ENCODE measurements at places on chromosomes 12 and 14. TPM values are rescaled to one million over a fixed set of nuclear protein-coding genes. Genes with fewer than 3 reads are reported as not detected.

The IAPP gene
- total RNA-seq = not detected

DNA sequence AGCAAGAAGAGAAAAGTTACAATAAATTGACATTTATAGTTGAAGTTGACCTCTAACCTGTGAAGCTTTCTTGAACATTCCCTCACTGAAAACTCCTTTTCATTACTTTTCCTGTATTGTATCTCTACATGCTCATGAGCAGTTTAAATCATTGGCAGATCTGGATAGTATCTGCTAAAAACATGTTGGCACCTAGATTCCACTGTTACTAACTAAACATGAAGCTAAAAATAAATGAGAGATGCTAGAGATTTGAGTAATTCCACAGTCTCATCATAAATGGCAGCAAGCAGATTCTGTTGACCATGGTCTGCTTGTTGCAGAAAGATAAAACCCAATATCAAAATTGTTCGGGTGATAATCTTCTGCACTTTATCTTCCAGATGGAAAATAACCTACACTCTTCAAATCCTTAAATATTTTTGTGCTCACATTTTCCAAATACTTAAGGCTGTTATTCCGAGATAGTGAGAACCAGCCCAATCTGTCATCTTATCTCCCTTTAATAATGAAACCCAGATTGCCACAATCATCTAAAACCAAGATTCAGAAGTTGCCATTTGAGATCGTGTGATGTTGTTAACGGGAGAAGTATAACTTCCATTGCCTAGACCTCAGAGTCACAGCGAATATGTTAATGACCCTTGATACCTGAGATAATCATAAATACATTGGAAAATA is 171.0 kb upstream of the DAAM1 start:
- H3K4me3 ChIP-seq = no peak overlapping the region
- H3K27me3 ChIP-seq = no peaks in the 10 kb centered on the region

The SERPINA5 gene
- total RNA-seq = not detected

- no peaks in the 10 kb centered on the region for H3K27me3 ChIP-seq
- DNase-seq = no peak
- H3K4me3 ChIP-seq = no peak overlapping the region
- no peaks in the 10 kb centered on the region for H3K4me1 ChIP-seq
- no peak overlapping the region for H3K27ac ChIP-seq
Observed at GRCh38 chr12:8057839-8058238, 8.3 kb downstream of the C3AR1 start.

DNA sequence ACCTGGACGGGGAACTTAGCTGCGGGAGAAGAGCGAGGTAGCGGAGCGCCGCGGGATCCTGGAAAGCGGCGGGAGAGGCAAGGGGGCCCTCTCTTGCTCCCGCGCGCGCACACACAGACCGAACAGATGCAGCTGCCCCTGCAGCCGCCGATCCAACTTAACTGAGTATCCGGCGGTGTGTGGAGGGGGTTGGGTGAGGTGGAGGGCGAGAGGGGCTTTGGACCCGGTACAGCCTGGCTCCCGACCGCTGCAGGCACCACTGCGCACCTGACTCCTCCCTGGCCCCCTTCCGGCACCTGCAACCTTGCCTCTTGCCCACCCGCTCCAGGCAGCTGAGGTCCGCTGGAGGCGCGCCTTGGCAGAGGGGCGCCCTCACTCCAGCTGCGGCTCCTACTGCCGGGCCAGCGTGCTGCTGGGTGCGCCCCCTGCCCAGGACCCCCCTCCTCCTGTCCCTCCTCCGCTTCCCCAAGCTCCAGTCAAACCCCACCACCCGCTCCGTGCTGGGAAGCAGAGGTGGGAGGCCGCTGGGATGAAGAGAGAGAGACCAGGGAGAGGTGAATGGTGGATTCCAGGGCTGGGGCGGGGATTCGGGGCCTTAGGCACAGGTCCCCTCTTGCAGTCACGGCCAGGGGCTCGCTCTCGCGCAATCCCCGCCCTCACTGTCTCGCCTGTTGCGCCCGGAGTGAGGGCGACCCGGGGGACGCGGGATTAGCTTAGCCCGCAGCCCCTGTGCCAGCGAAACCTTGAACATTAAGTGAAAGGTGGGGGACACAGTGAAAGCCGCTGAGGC is 2.6 kb downstream of the DIO3 start:
- H3K27ac ChIP-seq = no peak overlapping the region
- H3K4me1 ChIP-seq = no peaks in the 10 kb centered on the region
- no peak overlapping the region for H3K4me3 ChIP-seq
- H3K27me3 ChIP-seq = peaks cover 52% of the 10 kb centered on the region
- H3K36me3 ChIP-seq = no peaks in the 10 kb centered on the region
- DNase-seq = no peak

The MYO1H gene
- not detected for total RNA-seq

- no peaks in the 10 kb centered on the region for H3K27me3 ChIP-seq
- H3K36me3 ChIP-seq = no peaks in the 10 kb centered on the region
- DNase-seq = no peak
- no peak overlapping the region for H3K4me3 ChIP-seq
Observed at GRCh38 chr12:42070036-42070435, 74.6 kb downstream of the GXYLT1 start.

The CFAP54 gene
- total RNA-seq = 0.56 TPM

The PDZRN4 gene
- total RNA-seq = not detected

- no peaks in the 10 kb centered on the region for H3K27me3 ChIP-seq
- no peak for DNase-seq
- H3K36me3 ChIP-seq = no peaks in the 10 kb centered on the region
- no peak overlapping the region for H3K4me3 ChIP-seq
- H3K4me1 ChIP-seq = peaks cover 86% of the 10 kb centered on the region
- no peak overlapping the region for H3K27ac ChIP-seq
Observed at GRCh38 chr14:74616507-74616906, 4.5 kb upstream of the LTBP2 start.

- H3K27me3 ChIP-seq = no peaks in the 10 kb centered on the region
- H3K27ac ChIP-seq = no peak overlapping the region
- no peak for DNase-seq
- no peak overlapping the region for H3K4me3 ChIP-seq
- H3K36me3 ChIP-seq = no peaks in the 10 kb centered on the region
Observed at GRCh38 chr12:30385706-30386105, 310.0 kb downstream of the IPO8 start.

- H3K36me3 ChIP-seq = no peaks in the 10 kb centered on the region
- no peak overlapping the region for H3K27ac ChIP-seq
- H3K4me3 ChIP-seq = no peak overlapping the region
- peaks cover 3% of the 10 kb centered on the region for H3K27me3 ChIP-seq
Observed at GRCh38 chr12:104840262-104840661, 117.8 kb downstream of the SLC41A2 start.

- no peaks in the 10 kb centered on the region for H3K36me3 ChIP-seq
- no peak overlapping the region for H3K27ac ChIP-seq
- H3K27me3 ChIP-seq = peaks cover 28% of the 10 kb centered on the region
- H3K4me1 ChIP-seq = peaks cover 10% of the 10 kb centered on the region
Observed at GRCh38 chr14:30875788-30876053, 1.4 kb downstream of the COCH start.

DNA sequence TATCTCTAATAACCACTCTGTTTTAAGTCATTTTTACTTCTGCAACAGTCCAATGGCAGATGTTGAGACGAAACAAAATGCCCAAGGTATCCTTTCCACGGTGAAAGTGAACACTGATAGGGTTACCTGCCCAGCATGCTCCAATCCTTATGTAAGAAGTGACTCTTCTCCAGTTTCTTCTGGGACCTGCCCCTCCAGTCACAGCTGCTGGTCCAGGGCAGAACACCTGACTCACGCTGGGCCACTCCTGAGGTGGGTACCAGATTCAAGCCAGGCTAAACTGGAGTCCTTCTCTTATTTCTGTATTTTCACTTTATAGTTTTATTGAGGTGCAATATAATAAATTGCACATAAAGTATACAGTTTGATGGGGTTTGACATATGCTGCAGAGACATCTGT is 16.7 kb downstream of the NT5DC3 start:
- no peaks in the 10 kb centered on the region for H3K4me1 ChIP-seq
- no peaks in the 10 kb centered on the region for H3K27me3 ChIP-seq
- no peak for DNase-seq
- H3K4me3 ChIP-seq = no peak overlapping the region
- no peaks in the 10 kb centered on the region for H3K36me3 ChIP-seq

Data from natural killer cell (primary cell).